ENCODE measurements at places on chromosomes 2 and 18.

DNA sequence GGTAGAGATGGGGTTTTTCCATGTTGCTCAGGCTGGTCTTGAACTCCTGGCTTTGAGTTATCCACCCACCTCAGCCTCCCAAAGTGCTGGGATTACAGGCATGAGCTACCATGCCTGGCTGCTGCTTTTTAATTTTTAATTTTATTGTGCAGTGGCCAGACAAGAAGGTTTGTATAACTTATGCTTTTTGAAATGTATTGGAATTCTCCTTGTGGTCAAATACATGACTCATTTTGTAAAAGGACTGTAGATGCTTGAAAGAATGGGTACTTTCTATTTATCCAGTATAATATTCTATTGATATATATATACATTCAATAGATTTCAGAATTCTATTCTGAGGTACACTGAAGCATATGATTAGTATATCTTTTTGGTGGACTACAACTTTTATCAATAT is 82.6 kb upstream of the ST3GAL5 start:
- no peak for DNase-seq

DNA sequence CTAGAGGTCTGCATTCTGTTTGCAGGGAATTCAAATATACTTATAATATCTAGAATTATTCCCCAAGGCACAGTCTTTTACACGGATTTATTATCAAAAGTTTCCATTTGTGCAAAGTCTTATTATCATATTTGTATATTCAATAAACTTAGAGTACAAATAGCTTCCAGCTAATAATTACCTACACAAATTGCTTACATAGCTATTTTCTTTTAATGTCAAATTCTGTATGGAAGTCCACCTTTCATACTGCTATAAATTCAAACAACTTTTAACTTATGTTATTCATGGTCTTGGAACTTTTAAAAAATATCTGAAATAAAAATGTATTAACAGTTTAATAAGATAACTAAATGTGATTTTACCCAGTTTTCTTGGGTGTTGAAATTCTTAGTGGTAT is 13.1 kb downstream of the CHST9 start:
- no peak for DNase-seq

GRCh38 chr2:229856413-229856812 is 65.4 kb downstream of the TRIP12 start:
- DNase-seq = no peak

DNA sequence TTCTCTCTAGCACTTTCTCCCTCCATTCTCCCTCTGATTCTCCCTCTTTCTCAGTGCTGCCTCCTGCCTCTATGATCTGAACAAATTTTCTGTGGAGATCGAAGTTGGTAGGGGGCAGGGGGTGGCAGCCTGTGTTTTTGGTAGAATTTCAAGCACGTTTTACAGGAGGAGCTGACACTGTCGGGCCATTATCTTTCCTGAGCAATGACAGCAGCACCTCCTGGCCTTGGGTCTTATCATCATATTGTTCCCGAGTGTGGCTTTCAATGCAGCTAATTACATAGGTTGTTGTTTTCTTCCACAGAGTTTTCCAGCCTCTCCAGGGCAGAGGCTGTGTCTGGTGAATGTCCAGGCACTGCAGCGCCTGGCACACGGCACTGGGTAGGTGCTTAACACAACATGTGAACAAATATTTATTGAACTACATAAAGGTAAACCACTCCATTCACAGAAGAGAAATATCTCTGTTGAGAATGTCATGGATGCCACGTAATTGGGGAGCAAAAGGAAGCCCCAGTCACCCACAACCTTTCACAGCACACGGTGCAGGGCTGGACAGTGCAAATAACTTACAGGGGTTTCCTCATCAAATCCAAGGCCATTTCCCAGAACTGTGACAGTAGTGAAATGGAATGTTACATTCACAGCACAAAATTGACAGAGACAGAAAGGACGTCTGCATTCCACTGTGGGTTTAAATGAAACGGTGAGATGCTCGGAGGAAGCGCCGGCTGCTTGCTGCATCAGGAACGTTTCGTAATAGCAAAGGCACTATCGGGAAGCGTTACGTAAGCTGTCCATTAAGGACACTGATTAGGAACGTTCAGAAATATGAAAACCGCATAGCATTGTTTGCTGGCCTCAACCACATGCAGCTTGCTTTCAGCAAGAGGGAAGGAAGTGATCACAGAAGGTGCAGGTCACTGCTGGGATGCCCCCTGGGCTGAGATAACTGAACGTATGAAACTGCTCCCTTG is 6.5 kb upstream of the KCNG2 start:
- no peak for DNase-seq

GRCh38 chr2:3073704-3074103 is 303.9 kb downstream of the EIPR1 start:
- DNase-seq = no peak

DNA sequence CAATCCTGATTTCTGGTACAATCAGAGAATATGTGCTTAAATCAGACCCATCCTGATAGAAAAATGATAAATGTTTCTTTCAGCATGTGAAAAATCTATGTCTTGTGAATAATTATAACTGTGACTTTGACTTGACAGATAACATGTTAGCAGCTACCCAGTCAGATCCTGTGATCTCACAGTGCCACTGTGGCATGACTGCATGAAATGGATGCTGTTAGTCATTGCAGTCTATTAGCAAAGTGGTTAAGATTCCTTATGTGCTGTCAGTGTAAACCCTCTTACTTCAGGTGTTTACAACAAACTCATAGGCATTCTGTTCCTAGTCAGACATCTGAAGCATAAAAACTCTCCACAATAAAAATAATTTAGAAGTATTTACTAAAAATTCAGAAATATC is 244.6 kb upstream of the RND3 start:
- DNase-seq = no peak

DNA sequence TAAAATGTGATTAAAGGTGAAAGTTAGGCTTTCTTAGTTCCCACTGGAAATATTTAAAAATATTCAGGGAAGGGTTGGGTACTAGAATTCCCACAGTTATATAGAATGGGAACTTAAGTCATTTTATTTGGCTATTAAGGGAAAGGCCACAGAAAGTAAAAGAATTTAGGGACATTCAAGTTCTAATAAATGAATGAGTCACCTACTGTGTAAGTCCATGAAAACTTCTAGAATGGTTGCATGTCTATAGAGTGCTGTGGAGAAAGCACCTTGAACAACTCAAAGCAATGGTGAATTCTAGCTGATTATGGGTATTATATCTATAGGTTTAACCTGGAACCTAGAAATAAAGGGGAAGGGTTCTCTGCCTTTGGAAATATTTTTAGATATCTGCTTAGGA is 28.1 kb upstream of the SLC4A10 start:
- DNase-seq = no peak

DNA sequence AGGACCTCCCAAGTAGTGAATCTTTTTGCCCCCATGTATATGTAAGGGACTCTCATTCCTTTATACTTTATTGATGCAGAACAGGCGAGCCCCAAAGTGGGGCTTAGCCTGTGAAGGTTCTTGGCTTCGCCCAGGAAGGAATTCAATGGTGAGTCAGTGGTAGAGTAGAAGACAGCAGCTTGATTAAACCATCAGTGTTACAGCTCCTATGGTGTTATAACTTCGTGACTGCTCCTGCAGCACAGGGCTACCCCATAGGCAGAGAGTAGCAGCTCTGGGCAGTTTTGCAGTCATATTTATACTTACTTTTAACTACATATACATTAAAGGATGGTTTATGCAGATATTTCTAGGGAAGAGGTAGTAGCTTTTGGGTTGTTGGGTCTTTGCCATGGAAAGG is 11.0 kb downstream of the FAM171B start:
- no peak for DNase-seq

DNA sequence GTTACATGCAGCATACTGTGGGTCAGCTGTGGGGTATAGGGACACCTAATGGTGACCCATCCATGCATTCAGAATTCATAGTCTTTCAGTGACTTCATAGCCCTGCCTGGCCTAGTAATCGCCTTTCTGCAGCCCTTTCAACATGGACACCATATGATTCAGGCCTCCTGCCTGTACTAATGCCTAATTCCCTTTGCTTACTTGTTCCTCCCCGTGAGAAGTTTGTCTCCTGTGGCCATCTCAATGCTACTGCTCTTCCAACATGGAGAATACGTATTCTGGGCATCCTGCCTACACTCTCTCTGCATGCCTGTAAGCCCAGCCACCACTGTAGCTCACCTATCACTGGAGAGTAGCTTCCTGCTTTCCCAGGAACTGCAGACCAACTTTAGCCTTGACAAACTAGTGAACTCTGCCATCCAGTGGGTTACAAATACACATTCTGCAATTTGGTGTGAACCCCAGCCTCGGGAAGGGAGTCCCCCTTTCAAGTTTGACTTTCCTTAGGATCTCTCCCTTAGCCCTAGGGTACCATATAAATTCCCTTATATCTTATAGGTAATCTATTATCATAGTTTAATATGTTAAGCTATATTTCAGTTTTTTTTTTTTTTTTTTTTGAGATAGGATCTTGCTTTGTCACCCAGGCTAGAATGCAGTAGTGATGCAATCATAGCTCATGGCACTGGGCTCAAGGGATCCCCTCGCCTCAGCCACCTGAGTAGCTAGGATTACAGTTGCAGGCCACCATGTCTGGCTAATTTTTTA is 22.3 kb downstream of the M1AP start:
- DNase-seq = no peak

DNA sequence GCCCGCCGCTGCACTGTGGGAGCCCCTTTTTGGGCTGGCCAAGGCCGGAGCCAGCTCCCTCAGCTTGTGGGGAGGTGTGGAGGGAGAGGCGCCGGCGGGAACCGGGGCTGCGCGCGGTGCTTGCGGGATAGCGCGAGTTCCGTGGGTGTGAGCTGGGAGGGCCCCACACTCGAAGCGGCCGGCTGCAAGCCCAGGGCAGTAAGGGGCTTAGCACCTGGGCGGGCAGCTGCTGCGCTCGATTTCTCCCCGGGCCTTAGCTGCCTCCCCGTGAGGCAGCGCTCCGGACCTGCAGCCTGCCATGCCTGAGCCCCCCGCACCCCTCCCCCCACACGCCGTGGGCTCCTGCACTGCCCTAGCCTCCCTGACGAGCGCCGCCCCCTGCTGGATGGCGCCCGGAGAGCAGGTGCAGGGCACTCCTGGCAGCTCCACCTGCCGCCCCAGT is 124.4 kb downstream of the CCDC178 start:
- DNase-seq = no peak

All from NT2/D1 (cell line).